T1000 (cell line): ENCODE measurements at places on chromosomes 16 and 17.

GRCh38 chr17:45430738-45431530 is 1.7 kb downstream of the ARHGAP27 start:
- DNase-seq = no peak

DNA sequence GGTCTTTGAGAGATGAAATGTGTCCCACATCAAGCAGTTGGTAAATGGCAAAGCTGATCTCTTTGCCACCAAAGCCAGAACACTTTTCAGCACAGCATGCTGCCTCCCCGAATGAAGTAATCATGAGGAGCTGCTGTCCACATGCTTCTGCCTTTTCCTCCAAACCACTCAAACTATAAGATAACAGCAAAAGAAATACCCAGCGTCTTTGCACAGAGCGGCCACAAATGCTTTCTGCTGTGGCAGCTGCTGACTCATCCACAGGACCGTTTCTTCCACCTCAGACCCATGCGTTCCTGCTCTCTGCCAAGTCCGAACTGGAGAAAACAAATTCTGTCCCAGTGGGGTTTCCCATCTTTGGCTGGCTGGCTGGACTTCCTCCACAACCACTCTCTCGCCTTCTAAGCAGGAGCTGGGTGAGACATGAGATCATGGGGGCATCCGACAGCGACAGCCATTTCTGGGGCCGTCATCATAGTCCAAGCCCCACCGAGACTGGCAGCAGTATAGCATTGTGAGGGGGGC is 27.1 kb downstream of the TBC1D3B start:
- DNase-seq = peak; percentile 11

DNA sequence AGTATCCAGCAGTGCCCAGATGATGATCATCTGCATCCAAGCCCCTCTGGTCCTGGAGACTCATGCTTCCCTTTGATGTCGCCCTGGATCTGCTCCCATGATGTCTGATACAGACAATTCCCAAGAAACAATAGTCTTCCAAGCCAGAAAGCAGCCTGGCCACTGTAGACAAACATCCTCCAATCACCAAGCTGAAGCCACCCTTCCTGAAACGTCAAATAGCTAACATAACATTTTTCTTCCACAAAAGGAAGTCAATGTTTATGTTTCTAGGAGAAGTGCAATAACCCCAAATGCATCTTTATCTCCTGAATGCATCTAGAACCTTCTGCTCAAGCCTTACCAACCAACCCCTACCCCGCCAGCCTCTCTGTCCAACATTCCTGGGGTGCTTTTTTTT is 1.2 kb upstream of the DPEP2 start:
- DNase-seq = no peak

- no peak for DNase-seq
Observed at GRCh38 chr16:67399218-67399733, 6.0 kb upstream of the TPPP3 start.

GRCh38 chr16:86063760-86064405 is 164.9 kb downstream of the IRF8 start:
- no peak for DNase-seq

DNA sequence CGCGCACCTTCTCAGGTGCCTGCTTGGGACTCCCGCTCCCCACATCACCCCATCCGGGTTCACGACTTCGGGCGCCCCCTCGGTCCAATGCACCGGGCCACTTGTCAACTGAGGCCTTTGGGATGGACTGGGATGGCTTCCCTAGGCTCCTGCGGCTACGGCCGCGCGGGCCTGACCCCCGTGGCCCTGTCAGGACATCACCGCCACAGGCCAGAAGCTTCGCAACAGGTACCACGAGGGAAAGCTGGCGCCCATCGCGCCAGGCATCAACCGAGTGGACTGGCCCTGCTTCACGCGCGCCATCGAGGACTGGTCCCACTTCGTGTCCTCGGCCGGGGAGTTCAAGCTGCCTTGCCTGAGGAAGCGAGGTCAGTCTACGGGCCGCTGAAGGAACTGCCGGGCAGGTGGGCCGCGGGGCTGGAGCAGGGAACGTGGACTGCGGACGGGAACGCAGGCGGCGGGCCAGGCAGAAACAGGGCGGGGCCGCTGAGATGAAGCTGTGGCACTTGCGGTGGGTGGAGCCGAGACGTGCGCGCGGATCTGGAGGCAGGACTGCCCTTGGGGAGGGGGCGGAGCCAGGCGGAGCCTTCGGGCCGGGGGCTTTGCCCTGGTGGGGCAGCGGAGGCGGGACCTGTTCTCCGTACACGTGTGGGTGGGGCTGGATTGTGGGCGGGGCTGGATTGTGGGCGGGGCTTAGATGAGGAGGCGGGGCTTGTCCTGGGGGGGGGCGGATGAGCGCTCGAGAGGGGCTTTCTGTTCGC is 13.7 kb upstream of the CNGB1 start:
- DNase-seq = no peak

DNA sequence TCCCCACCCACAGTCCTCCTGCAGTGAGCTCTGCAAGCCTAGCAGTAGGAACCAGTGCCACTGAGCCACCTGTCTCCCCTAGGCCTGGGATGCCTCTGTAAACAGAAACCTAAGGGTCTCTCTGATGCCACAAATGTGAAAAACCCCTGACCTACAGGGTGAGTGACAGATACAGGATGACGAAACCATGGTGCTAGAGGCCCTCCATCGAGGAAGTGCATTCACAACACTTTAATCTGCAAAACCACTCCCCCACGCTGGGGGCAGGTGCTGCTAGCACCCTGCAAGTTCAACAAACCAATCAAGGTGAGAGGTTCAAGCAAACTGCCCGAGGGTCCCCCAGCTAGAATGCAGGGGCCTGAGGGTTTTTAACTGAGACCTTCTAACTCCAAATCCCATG is 59.5 kb downstream of the CDYL2 start:
- DNase-seq = no peak

DNA sequence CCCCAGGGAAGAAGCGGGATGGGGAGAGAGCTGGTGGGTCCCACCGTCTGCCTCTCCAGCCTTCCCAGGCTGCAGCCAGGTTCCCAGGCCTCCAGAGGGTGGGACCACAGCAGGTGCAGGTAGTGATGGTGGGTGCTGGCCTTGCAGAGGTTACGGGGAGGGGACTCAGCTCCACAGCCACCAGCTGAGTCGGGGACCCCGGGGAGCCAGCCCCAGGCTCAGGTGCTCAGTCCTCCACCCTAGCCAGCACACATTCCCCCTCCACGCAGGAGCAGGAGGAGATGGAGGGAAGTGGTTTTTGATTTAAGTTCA is 5.0 kb downstream of the TP53I13 start:
- DNase-seq = no peak

DNA sequence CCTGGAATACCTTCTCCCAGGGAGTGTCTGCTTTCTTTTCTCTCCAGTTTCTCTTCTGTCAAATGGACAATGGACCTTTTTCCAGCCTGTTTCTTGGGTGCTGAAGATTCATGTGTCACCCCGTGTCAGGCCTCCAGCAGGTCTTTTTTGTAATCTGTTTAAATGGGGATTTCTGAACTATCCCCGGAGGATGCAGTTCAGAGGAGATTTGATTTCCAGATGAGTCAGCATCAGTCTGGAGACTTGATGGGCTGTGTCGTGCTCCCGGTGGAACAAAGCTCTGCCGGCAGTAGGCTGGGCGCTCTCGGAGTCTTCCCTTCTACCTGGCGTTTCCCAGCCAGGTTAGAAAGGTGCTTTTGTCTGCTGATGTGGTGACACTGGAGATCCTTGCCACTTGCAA is 440.6 kb downstream of the HS3ST3B1 start:
- peak; percentile 40 for DNase-seq

GRCh38 chr16:75535901-75536300 is at the start of gene CHST5:
TSS of gene CHST5 (minus strand) at chr16:75536108. CDS start at chr16:75530384, 5,724 bp downstream.
- no peak for DNase-seq

- DNase-seq = no peak
Observed at GRCh38 chr17:29619251-29619650, 3.5 kb downstream of the CORO6 start.

DNA sequence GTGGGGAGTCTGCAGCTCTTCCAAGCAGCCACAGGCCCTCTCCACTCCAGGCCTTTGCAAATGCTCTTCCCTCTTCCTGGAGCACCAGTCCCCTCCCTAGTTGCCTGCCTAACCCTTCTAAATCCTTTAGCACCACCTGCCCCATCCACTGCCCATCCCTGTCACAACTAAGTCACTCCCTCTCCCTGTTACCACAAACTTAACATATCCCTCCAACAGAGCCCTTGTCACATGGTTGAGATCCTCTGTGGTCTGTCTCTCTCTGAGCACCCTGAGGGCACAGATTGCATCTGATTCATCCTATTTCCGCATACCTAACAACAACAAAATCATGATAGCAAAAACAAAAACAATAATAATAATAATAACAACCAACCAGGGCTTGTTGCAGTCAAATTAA is 11.0 kb upstream of the BEAN1 start:
- DNase-seq = no peak

DNA sequence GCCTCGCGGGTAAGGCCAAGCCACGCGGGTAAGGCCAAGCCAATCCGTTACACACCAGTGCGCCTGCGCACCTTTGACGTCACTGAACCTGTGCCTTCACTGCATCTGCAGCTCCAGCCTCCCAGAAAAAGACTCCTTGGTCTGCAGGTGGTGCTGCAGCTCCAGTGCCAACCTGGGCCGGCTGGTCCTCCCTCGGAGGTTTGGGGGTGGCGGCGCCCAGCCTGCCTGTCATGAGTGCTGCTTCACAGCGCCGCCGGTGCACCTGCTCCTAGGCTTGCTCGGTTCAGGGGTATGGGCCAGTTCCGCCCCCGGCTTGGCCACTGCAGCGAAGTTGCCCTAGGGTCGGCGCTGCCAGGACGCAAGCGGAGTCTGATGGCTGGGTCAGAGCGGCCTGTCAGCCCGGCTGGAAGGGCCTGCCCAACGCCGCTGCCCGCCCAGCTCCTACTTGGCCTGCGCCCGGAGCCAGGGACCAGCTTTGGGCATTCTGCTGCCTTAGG is 146.6 kb downstream of the USP22 start:
- no peak for DNase-seq

DNA sequence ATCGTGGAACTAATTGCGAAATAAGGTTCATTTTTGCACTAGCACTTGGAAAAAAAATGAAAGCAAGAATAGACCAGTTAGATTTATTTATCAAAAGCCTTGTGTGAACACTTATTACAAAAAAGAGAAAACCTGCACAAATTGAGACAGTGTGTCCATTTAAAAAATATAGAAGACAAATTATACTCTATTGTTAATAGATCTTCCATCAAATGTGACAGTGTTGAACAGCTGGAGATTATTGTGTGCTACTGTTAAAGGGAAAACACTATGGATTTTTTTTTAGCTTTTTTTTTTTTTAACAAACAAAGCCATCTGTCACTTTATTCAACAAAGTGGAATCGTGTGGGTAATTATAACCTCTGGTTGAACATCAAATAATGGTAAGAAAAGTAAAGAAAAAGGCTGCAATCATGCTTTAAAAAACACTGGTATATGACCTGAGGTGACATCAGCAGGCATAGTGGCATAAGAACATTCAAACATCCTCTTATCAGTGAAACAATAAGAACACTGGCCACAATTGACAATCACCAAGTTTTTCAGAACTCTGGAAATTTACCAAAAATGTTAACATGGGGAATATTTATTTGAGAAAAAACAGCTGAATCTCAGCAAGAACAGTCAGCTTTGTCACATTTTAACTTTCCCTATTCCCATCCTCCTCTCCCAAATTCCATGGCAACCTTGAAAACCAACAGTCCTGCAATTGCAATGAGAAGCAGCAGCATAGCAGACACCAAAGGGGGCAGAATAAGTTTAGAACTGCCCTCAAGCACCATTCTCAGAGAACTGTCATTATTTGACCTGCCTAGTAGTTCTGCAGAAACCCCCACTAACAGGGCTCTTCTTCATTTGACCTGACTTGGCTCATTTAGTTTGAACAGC is 442.3 kb upstream of the MON1B start:
- no peak for DNase-seq

DNA sequence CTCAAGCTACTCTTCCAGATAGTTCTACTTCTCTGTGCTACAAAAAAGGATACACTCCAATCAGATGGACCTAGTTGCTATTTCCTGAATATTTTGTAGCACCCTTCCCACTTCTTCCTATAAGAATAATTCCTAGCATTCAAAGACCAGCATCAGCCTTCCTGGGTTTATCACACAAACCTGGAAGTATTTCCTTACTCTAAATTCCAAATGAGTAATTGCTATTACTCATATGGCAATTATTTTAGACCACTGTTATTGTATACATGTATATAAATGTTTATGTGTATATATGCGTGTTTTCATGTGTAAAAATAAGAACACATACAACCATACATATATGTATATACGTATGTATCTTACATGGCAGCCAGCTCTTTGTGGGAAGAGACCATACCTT is 130.6 kb downstream of the MYO1D start:
- no peak for DNase-seq

GRCh38 chr16:19108409-19109287 is 5.1 kb upstream of the ITPRIPL2 start:
- no peak for DNase-seq

DNA sequence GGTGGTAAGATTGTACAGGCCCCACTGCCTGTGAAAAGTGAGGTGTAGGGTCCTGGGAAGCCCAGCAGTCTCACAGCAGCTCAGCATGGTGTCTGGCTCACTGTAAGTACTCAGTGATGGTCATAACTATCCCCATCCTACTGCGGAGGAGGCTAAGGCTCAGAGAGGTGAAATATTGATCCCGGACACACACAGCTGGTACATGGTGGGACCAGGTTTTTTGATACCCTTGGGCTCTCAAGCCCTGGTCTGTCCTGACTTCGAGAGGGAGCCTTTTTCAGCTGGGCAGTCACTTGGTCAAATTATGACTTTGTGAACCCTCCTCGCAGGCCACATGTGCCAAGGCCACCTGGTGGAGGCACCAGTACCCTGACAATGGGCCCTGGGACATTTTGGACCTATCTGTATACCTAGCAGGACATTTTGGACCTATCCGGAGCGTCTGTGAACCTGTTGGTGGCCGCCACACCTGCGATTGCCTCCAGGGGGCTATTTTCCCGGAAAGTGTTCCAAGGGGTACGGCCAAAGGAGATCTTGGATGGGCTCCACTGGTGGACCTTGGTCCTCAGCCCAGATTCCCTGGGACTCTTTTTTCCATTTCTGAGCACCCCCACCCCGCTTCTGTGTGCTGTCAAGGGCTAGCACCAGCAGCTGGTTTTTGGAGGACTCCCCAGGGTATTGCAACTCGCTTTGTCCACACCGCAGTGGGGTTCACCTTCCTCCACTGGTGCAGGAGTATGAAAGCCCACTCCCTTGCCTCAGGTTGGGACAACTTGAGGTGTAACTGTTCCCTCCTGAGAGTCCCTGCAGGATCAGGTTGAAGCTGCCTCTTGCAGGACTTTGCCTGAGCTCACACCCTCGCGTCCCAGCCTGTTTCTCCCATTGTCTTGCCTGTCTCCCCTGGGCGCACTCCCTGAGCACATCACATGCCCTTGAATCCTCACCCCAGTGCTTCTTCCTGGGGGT is 83.6 kb upstream of the NKD1 start:
- no peak for DNase-seq

DNA sequence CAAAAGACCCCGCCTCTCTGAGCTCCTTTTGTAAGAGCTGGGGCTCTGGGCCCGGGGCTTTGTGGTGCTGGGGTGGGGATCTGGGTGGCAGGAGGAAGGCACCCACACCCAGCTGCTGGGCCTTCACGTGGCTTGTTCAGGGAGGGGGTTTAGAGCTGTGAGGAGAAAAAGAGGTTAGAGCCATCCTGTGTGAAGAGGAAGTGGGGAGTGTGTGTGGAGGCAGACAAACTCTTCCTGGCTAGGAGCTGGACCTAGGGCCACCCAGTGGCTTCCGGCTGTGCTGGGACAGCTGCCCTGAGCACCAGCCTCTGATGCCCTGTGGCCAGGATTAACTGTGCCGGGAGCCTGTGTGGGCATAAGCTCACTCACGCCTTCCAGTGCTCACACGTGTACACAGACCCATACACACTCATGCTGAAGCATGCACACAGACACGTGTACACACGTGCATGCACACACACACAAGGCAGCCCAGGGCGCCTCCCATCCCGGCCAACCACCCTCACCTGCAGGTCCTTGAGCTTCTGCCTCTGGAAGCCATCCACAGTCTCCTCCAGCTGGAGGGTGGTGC is 7.4 kb downstream of the CIBAR2 start:
- no peak for DNase-seq
